ENCODE measurements at places on chromosomes 7 and 10.

GRCh38 chr7:148701414-148701813, 2.7 kb downstream of the CUL1 start:
- DNase-seq = no peak

- DNase-seq = no peak
Observed at GRCh38 chr10:97650726-97651125, 10.3 kb downstream of the PI4K2A start.

- DNase-seq = no peak
Observed at GRCh38 chr7:100516135-100516812, 22.7 kb upstream of the AGFG2 start.

DNA sequence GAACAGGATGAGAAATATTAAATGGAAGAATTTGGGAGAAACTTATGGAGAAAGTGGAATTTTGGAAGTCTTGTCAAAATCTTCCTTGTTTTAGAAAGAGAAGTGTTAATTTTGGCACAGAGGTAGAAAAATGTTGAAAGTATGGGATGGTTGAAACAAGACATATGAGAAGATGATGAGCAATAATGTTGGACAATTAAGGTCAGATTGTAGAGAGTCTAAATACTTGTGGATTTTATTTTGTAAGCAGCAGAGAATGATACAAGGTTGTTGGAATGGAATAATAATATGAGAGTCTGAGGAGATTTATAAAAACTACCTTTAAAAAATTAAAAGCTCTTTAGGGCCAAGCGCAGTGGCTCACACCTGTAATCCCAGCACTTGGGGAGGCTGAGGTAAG, 34.6 kb downstream of the PHTF2 start:
- no peak for DNase-seq

DNA sequence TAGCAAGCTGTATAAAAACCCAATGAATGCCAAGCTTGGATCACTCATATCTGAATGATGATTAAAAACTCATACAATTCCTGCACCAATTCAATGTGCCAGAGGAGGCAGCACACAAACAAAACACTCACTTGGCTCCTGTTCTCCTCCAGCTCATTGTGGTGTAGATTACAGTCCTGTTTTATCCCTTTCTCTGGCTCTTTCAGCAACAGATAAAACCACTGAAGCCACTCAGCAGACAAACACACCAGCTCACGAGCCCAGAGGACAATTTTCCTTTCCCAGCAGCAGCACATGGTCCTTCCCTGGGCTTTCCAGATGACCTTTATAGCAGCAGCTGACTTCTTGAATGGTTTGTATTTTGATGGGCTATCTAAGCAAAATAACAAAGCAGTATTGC, 107.3 kb upstream of the STARD3NL start:
- no peak for DNase-seq

DNA sequence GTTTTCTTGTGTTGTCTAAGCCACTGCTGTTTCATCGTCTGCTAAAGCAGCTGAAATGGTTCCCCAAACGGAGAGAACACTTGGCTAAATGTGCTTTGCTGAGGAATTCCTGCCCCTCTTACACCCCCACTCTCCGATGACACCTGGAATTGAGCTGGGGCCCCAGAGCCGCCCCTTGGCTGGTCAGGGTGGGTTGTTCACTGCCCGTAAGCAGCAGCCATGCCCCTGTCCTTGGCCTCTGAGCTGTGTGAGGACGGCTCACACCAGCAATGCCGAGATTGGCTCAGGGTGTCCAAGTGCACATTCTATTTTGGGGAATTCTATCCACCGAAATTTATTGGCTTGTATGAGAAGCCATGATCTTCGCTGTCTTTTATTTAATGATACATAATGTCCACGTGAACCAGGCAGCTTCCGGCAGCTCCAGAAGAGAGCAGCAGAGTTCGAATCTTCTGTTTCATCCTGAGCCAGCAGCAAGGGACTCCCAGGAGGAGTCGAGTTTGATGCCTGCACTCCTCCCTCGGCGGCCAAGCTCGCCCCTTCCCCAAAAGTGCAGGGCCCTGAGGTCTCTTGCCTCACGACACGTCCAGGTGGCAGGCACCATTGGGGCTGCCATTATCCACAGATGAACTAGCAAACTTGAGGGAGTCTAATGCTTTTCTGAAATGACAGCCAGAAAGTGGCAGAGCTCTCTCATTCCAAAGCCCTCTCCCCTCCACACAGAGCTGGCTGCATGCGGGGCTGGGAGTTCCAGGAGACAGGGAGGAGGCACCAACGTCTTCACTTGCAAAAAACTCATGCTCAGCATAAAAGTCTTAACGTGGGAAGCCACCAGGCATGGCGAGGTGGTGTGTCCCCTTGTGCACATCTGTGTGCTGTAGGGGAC, 114.0 kb downstream of the WDR37 start:
- DNase-seq = no peak

- DNase-seq = no peak
Observed at GRCh38 chr10:8073691-8074416, 19.4 kb downstream of the GATA3 start.

GRCh38 chr7:15662451-15662850, 24.0 kb downstream of the MEOX2 start:
- DNase-seq = no peak

- peak; percentile 29 for DNase-seq
Observed at GRCh38 chr10:11610826-11611247, 613 bp downstream of the USP6NL start.

DNA sequence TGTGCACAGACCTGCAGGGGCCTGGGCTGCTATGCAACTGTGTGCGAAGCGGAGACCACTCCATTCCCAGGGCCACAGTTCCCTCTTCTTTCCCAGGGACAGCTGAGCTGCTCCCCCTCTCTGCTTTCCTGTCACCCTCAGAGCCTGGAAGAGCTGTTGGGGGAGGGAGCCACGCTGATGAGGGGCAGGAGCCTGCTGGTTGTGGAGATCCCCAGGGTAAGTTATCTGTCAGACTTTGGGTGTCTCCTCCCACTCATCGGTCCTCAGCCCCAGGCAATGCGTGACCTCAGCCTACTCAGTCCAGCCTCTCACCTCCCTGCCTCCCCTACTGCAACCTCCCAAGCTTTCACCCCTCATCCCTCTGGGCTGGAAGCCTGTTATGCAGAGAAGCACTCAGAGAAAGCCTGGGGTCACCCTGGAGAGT, 53.5 kb downstream of the ZNF467 start:
- DNase-seq = no peak

DNA sequence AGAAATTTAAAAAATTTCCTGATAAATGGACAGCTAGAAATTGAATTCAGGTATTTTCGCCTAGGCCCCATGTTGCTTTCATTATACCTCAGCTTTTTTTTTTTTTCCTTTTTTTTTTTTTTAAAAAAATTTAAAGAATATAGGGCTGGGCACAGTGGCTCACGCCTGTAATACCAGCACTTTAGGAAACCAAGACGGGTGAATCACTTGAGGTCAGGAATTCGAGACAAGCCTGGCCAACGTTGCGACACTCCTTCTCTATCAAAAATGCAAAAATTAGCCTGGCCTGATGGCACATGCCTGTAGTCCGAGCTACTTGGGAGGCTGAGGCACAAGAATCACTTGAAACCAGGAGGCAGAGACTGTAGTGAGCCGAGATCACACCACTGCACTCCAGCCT, 334.0 kb downstream of the SORCS1 start:
- no peak for DNase-seq

DNA sequence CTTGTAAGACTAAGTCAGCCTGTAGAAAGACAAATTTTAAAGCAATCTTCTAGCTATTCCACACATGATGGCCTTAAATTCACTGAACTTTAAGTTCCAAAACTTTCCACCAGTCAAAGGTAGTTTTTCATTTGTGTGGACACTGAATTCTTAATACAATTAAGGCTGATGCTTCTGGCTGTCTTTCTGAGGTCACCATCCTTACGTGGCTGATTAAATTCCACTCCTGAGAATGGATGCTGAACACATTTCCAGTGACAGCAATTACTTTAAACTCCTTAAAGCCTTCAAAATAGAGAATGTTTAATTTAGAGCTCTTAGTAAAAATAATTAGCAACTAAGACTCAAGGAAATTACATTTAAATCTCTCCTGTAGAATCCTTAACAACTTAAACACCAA, 142.6 kb upstream of the COL1A2 start:
- DNase-seq = no peak
